Activated naive CD8-positive, alpha-beta T cell treated with anti-CD3 and anti-CD28 coated beads, Interleukin-2, amount 10 ng/mL, durations not matched to agents 7 days and 5 days (primary cell): ENCODE measurements at places on chromosomes 1 and 21. TPM values are rescaled to one million over a fixed set of nuclear protein-coding genes. Genes with fewer than 3 reads are reported as not detected.

DNA sequence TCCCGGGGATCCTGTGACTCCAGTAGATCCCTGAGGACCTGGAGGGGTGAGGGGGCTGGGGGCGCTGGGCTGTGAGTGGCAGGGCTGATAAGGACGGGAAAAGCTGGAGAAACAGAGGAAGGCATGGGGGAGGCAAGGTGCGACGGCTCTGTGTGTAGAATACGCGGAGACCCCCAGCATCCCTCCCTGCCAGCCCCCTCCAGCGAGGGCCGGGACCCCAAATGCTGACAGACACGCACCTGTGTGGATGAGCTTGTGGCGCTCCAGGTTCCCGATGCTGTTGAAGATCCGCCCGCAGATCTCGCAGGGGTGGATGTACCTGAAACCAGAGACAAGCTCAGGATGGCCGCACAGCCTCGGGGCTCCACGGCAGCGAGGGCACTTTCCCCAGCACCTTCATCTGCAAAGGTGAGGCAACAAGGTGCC, 53.0 kb upstream of the RIPK4 start:
- no peak overlapping the region for H3K4me3 ChIP-seq
- no peaks in the 10 kb centered on the region for H3K27me3 ChIP-seq
- H3K27ac ChIP-seq: no peak overlapping the region
- no peak for DNase-seq
- peaks cover 2% of the 10 kb centered on the region for H3K36me3 ChIP-seq
- peaks cover 4% of the 10 kb centered on the region for H3K4me1 ChIP-seq

HUNK gene
- total RNA-seq: 0.48 TPM

DNA sequence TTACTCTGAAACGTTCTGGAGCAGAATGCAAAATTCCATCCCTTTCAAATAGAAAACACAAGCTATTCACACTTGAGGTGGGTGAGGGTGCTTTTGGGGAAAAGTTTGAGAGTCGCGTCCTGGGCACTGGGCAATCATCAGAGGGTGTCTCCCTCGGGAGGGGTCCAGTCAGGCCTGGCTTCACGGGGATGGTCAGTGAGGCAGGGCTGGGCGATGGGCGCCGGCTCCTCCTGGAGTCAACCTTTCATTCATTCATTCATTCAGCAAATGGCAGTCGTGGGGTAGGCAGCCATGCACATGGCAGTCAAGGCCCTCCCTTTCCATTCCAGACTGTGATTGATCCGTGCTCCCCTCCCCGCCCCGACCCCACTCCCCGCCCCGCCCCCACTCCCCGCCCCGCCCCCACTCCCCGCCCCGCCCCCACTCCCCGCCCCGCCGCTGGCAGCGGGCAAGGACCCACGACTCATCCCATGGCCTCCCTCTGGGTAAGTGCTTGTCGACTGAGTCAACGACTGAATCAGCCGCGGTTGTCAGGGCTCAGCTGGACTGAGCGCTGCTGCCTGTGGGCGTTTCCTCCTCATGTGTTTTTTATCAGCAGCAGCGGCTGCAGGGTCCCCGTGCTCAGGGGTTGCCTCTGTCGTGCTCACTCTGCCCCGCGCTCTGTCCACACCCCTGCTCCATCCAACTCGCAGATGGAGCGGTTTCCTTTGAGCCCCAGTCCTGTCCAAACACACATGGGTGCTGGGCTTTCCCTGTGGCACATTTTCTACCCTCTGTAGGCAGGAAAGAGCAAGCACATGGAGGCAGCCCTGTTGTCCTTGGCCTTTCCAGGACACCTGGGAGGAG, 12.5 kb upstream of the SPSB1 start:
- peak overlapping the region; percentile 54 for H3K4me3 ChIP-seq
- H3K4me1 ChIP-seq: peaks cover 33% of the 10 kb centered on the region
- DNase-seq: no peak
- peak overlapping the region; percentile 28 for H3K27ac ChIP-seq
- H3K27me3 ChIP-seq: no peaks in the 10 kb centered on the region

- no peak overlapping the region for H3K4me3 ChIP-seq
- no peak for DNase-seq
- H3K27ac ChIP-seq: no peak overlapping the region
- H3K27me3 ChIP-seq: peaks cover 4% of the 10 kb centered on the region
Observed at GRCh38 chr1:58978096-58978495, 194.2 kb upstream of the JUN start.

DNA sequence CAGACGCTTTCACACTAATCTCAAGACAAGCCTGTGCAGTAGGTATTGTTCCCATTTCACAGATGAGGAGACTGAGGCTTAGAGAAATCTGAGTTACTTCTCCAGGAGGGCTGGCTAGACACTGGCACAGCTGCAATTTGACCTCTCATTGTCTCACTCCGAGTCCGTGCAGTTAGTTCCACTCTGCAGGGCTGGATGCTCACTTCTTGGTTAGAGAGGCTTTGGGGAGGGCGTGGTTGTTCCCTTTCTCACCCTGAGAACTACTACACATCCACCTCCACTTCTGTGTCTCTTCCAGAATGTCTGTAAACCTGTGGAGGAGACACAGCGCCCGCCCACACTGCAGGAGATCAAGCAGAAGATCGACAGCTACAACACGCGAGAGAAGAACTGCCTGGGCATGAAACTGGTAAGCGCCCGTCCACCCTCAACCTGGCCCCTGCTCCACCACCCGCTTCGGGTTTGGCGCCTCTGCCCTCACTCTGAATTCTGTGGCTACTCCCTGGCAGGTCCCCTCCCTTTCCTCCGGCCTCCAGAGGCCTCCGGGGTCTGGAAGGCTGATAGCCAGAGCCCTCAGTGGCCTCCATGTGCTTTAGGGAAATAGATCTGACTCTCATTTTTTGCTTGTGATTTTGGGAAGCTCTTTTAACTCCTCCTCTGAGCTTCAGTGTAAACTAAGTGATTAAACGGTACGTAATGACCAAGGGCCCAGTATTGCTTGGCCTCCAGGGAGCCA, 29.1 kb downstream of the EIF2D start:
- peak overlapping the region; percentile 67 for H3K4me3 ChIP-seq
- DNase-seq: no peak
- peaks cover 42% of the 10 kb centered on the region for H3K36me3 ChIP-seq
- H3K27ac ChIP-seq: peak overlapping the region; percentile 90
- peaks cover 78% of the 10 kb centered on the region for H3K4me1 ChIP-seq
- no peaks in the 10 kb centered on the region for H3K27me3 ChIP-seq

RRP1 gene
- total RNA-seq: 28.1 TPM

- DNase-seq: no peak
- peaks cover 60% of the 10 kb centered on the region for H3K4me1 ChIP-seq
- peaks cover 17% of the 10 kb centered on the region for H3K27me3 ChIP-seq
- H3K27ac ChIP-seq: peak overlapping the region; percentile 85
- H3K4me3 ChIP-seq: peak overlapping the region; percentile 84
Observed at GRCh38 chr1:23558872-23559135, 497 bp downstream of the ID3 start.

PADI4 gene
- total RNA-seq: 4.3 TPM

DNA sequence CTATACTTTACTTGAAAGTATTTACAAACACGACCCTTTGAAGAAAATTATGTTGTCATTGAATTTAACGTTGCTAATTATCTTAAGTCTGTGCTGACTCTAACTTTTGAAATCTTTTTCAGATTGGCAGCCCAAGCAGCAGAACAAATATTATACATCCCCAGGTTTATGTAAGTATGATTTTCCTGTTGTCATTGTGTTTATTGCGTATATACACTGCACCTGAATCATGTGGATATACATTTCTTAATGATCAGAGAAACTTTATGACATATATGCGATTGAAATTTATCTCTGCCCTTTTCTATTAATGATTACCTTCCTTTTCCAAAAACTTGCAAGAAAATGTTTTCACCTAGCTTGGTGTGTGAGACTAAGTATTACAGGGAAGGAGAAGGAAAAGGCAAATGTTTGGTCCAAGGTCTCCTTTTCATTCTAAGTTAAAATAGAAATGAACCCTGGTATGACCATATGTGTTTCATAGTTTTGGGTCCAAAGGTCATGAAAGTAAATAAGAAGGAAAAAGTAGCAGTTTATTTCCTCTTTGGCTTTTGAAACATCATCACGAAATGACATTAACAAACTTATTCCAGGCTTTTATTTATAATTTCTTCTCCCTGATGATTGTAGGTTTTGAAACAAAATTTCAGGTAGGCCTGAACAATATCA, 116.8 kb downstream of the VPS13D start:
- H3K27me3 ChIP-seq: no peaks in the 10 kb centered on the region
- H3K36me3 ChIP-seq: peaks cover 67% of the 10 kb centered on the region
- no peak overlapping the region for H3K4me3 ChIP-seq
- peaks cover 41% of the 10 kb centered on the region for H3K4me1 ChIP-seq
- DNase-seq: no peak
- peak overlapping the region; percentile 39 for H3K27ac ChIP-seq

CD101 gene
- not detected for total RNA-seq

DNA sequence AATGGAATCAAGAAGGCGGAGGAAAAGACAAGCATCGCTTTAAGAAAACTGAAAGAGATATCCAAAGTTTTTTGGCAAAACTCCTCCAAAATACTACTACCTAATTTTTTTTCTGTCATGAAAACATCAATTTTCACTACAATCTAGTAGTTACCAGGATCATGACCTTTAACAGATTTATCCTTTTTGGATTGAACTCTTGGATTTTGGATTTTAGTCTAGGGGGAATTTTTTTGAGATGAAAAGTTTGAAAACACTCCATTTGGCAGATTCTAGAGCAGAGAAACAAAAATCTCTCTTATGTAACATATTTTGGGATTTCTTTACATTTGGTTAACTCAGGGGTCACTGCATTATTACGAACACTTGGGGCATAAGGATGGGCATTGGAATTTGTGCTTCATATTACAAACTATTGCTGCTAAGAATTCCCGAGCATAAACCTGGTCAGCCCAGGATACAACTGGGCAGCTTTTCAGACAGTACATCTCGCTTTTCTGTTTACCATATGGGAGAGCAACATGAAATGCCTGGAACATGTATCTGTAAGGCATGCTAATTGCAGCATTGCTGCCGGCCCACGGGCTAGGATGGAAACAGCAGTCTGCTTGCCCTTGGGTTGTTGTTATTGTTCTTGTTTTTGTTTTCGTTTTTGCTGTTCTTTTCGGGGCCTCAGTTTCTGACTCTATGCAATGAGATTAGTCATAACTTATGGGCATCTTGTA, 264.3 kb downstream of the RHOU start:
- peaks cover 5% of the 10 kb centered on the region for H3K4me1 ChIP-seq
- no peak overlapping the region for H3K27ac ChIP-seq
- no peak overlapping the region for H3K4me3 ChIP-seq
- no peak for DNase-seq
- H3K36me3 ChIP-seq: no peaks in the 10 kb centered on the region

- H3K4me3 ChIP-seq: no peak overlapping the region
- no peak for DNase-seq
- peaks cover 25% of the 10 kb centered on the region for H3K4me1 ChIP-seq
- no peaks in the 10 kb centered on the region for H3K36me3 ChIP-seq
Observed at GRCh38 chr1:182147136-182147820, 85.8 kb upstream of the ZNF648 start.

- H3K36me3 ChIP-seq: no peaks in the 10 kb centered on the region
- no peak overlapping the region for H3K4me3 ChIP-seq
- H3K27me3 ChIP-seq: no peaks in the 10 kb centered on the region
- no peak overlapping the region for H3K27ac ChIP-seq
- H3K4me1 ChIP-seq: peaks cover 16% of the 10 kb centered on the region
- DNase-seq: no peak
Observed at GRCh38 chr1:93816970-93817678, 61.9 kb downstream of the DNTTIP2 start.

- peak overlapping the region; percentile 72 for H3K27ac ChIP-seq
- H3K4me3 ChIP-seq: peak overlapping the region; percentile 75
- no peak for DNase-seq
- peaks cover 23% of the 10 kb centered on the region for H3K36me3 ChIP-seq
- peaks cover 39% of the 10 kb centered on the region for H3K4me1 ChIP-seq
Observed at GRCh38 chr1:224430511-224431113, 4.0 kb downstream of the WDR26 start.

DNA sequence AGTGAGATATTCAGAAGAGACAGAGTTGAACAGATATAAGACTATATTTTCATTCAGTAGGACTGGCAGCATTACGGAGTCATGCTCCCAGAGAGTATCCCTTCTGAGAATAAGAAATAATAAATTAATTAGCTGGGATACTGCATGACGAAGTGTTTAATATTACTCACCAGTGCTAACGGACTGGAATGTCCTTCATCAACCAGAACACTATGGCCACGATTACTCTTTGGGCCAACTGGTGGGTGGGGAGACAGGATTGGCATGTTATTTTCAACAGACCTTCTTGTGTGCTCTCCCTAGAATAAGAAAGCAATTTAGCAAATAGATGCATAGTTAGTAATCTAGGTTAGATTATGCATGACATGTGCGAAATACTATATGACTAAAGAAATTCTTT, 32.4 kb downstream of the ERICH3 start:
- H3K4me1 ChIP-seq: no peaks in the 10 kb centered on the region
- DNase-seq: no peak
- no peaks in the 10 kb centered on the region for H3K36me3 ChIP-seq
- H3K4me3 ChIP-seq: no peak overlapping the region
- peaks cover 6% of the 10 kb centered on the region for H3K27me3 ChIP-seq

DNA sequence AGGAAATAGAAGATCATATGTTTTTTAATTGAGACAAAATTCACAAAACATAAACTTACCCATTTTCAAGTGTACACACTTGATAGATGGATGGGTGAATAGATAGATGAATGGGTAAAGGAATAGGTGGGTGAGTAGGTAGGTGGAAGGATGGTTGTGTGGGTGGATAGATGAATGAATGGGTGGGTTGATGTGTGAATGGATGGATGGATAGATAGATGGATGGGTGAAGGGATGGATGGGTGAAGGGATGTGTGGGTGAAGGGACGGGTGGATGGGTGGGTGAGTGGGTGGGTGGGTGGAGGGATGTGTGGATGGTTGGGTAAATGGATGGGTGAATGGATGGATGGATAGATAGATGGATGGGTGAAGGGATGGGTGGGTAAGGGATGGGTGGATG, 86.1 kb upstream of the KCND3 start:
- H3K4me1 ChIP-seq: no peaks in the 10 kb centered on the region
- peaks cover 7% of the 10 kb centered on the region for H3K27me3 ChIP-seq
- H3K4me3 ChIP-seq: no peak overlapping the region
- no peak for DNase-seq
- H3K36me3 ChIP-seq: no peaks in the 10 kb centered on the region

DNA sequence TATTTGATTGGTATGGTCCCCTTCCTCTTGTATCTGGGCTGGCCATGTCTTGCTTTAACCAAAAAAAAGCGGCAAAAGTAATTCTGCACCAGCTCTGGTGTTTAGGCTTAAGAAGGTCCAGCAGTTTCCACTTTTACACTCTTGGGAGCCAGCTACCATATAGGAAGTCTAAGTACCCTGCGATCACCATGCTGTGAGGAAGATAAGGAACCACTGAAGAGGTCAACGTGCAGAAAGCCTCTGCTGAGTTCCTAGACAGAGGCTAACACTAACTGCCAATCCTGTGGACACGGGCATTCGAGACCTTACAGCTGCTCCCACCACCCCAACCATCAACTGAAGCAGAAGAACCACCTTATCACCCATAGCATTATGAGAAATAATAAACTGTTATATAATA, 331.4 kb downstream of the VAV3 start:
- H3K4me1 ChIP-seq: no peaks in the 10 kb centered on the region
- H3K36me3 ChIP-seq: peaks cover 2% of the 10 kb centered on the region
- no peak overlapping the region for H3K27ac ChIP-seq
- H3K27me3 ChIP-seq: peaks cover 2% of the 10 kb centered on the region

CA6 gene
- 37.3 TPM for total RNA-seq
